ENCODE measurements at places on chromosomes 7 and 10.

DNA sequence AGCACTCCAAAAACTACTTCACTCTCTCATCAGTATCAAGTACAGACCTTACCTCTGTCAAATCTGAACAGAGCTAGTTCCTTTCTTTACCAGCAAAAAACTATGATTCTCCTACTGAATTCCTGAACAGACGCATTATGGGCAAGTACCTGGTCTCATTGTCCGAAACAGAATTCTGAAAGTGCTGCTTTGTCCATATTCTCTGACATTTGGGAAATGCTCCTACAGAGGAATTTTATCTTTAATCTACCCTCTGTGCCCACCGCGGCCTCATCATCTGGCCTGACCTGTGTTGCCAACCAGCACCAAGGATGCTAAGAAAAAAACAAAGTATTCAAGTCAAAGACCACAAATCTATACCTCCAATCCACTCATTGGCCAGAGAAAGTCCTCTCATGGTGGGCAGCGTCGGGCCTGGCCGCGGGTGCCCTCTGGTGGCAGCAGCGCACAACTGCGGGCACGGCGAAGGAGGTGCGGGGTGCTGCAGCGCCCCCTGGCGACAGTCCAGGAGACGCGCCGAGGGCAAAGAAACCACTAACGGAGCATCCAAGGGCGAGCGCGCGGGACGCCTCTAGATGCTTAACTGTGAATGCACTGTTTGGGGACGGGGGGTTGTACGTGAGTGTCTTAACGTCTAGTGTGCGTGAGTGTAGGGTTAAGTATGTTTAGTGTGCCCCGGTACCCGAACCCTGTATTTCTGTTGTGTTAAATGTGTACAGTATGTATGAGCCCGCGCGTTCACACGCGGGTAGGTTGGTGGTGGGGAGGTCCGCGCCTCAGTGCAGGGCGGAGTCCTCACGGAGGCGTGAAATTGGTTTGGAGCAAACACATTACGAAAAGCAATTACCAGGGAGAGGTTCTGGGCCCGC, 5.0 kb upstream of the GBX1 start:
- DNase-seq = peak; percentile 73

DNA sequence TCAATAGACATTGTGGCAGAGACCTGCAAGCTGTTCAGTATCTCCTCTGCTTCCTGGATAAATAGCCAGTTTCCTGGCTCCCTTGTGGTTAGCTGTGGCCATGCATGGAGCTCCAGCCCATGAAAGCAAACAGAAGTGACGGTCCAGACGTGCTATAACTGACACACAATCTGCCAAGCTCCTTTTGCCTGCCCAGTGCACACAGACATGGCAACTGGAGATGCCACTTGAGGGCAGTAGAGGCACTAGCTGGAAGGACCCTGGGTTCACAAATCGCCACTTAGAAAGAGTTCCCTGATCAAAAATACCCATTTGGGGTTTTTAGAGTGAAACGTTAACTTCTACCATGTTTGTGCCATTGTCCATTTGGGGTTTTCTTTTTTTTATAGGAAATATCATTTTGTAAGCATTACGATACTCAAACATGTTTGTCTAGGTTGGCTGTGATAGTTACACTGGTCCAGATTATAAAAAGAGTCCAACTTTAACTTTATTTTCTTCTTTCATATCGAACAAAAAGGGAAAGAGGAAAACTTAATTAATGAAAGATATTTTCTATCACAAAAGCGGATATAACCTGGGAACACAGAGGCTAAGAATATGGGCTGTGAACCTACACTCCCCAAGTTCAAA, 31.3 kb downstream of the KIN start:
- DNase-seq = no peak

DNA sequence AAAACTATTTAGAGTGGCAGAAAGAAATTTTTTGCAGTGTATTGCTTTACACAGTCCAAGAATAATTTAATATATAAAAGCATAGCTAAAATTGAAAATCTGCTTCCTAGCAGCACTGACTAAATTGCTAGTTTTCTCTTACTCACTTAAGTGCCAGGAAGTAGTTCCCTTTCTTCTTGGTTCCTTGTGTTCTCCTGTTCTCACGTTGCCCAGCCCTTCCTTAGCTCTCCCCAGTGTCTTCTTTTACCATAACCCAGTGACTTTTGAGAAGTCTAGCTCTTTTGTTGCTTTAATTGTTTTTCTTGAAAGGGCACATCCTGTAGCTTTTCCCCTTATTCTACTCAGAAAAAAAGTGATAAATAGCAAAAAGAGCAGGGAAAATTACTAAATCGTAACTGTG, 215.5 kb downstream of the THSD7A start:
- DNase-seq = no peak

DNA sequence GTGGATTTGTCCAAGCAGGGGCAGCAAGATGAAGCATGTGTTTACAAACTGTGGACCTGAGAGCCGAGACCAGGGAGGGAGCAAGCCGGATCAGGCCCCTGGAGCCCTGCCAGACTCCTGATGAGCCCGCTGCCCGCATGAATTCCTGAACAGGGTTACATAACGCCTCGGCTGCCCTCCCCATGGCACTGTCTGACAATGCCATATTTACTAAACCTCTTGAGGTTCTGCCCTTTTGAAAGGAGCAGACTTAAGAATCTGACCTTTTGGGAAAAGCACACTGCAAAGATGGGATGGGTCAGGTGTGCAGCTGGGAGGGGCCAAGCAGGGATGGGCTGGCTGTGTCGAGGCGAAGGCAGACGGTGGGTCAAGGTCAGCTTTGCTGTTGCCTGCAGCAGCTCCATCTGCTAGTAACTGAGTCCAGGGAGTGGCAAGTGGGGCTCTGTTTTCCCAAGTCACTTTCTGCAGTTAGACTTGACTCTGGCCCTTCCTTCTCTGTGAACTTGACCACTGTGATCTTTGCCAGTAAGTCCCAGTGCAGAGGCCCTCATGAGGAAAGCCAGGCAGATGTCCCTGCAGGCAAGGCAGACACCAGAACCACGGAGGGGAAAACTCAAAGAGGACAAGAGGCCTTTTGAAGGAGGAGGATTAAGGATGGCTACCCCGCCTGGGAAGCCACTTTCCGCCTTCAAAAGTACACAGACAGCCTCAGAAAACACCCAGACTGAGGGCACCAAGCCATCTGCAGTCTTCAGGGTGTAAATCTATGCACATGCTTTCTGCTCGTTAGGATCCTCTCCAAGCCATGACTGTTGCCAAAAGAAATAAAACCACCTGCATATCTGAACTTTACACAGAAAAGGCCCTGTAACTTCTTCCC, 175.8 kb downstream of the TNS3 start:
- no peak for DNase-seq

- DNase-seq = no peak
Measured at GRCh38 chr7:3592401-3593134, 291.5 kb downstream of the SDK1 start.

GRCh38 chr7:105205592-105206237, 183.0 kb downstream of the SRPK2 start:
- peak; percentile 36 for DNase-seq

- DNase-seq = no peak
Measured at GRCh38 chr7:15554081-15554480, 7.7 kb downstream of the AGMO start.

DNA sequence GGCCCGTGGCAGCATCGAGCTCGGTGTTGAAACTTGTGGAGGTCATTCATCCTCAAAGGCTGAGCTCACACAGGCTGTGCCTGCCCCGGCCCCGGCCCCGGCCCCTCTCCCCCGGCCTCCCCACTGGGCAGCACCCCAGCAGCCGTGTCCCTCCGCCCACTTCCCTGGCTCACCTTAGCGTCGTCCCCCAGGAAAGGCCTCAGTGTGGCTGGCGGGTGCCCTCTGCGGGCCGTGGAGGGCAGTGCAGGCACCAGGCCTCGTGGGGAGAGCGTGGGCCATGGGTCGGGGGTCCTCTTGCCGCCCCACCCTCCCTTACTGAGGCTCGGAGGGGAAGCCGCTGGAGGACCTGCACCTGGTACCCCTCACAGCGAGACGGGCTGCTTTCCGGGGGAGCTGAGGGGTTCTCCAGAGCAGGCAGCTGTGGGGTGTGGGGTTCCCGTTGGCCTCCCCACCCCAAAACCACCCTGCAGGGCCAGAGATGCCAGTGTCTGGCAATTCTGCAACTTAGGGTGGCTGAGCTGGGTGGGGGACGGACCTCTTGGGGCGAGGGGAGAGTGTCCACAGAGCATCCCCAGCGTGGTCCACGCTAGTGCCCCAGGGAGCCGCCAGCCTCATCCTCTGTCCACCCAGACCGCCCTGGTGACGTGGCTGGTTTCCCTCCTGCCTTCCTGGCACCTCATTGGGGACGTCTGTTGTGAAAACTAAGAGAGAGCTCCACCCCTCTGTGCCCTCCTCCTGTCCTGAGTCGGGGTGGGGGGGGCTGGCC, 44.2 kb upstream of the DPYSL4 start:
- peak; percentile 31 for DNase-seq

DNA sequence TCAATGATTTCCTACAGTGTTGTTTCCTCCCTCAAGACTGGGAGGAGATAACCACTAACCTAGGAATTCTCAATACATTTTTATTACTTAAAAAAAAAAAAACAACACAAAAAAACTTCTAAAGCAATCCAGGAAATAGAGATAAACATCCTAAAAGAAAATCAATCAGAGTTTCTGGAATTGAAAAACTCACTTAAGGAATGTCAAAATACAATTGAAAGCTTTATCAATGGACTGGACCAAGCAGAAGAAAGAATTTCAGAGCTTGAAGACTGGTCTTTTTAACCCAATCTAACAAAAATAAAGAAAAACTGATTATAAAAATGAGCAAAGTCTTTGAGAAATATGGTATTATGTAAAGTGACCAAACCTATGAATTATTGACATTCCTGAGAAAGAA, 394.1 kb downstream of the XPNPEP1 start:
- no peak for DNase-seq

GRCh38 chr7:19439517-19439916, 269.3 kb downstream of the POLR1F start:
- no peak for DNase-seq

GRCh38 chr10:36780158-36780557, 345.2 kb upstream of the ANKRD30A start:
- DNase-seq = no peak

- no peak for DNase-seq
Measured at GRCh38 chr7:91288208-91288824, 24.1 kb downstream of the FZD1 start.

DNA sequence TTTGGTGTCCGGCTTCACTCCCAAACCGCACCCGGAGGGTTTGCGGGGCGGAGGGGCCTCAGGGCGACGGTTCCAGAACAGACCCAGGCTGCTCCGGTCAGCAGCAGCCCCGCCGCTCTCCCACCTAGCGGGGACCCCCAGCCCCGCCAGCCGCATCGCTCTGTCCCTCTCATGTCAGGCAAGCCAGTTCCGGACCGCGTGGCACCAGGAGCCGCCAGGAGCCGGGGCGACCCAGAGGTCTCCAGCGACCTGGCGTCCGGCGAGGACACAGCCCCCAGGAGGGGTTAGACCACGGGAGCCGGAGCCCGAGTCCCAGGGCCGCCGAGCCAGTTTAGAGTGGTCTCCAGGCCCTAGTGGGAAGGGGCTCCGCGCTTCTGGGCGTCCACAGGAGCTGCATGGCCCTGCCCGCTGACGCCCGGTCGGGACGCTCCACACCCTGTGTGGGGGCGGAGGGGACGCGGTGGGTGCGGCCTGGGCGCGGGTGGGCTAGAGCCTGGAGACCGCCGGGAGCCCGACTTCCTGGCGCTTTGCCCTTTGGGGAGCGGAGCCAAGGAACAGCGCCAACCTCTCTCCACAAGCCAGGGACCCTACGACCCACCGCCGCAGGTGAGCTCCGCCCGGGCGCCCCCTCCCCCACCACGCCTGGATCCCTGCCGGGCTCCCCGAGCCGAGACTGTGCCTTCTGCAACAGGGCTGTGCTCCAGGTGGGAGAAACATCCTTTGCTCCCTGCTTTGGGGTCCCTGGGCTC, 43.4 kb downstream of the ZNF117 start:
- no peak for DNase-seq

- DNase-seq = peak; percentile 78
Measured at GRCh38 chr7:98878365-98879197, at the start of gene TRRAP. TSS of gene TRRAP (plus strand) at chr7:98878532. CDS start at chr7:98881151, 2,619 bp downstream.
